ENCODE measurements at places on chromosomes 16 and 17.
A peak's percentile ranks its signal among the peaks of the same experiment; 100 is the strongest.

- no peak for DNase-seq
These were observed 5.6 kb downstream of the GLIS2 start for GRCh38 chr16:4321286-4322120.

- no peak for DNase-seq
These were observed 177.8 kb downstream of the CCDC182 start for GRCh38 chr17:57567251-57567650.

DNA sequence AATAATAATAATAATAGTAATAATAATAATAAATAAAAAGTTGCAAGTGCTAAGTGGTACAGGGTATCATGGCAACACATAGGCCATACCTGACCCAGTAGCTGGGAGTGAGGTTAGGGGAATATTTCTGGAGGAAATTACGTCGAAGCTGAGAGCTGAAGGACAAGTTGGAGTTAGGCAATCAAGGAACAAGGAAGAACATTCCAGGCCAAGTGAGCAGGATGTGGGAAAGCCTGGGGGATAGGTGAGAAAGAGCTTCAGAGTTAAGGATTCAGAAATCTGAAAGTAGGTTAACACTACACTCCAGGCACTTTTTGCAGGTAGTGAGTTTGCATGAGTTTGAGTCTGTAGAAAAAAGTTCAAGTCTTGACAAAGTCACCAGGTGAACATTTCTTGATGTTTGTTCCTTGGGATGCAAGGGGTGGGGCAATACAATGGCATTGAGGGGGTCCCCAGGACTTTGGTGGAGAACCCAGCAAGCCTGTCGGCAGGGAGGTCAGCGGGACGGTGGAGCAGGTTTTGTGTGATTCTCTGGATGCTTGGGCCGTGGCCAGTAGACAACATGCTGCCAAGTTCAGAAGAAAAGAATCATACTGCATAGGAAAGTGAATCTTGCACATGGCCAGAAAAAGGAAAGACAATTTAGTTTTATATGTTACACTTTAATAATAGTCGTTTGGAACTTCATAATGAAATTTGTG, 27.7 kb upstream of the MPHOSPH6 start:
- DNase-seq, result no peak

- DNase-seq, result no peak
These were observed 59.7 kb downstream of the B9D1 start for GRCh38 chr17:19302791-19303331.

- peak; percentile 57 for DNase-seq
These were observed 11.5 kb downstream of the KCNG4 start for GRCh38 chr16:84228256-84228838.

GRCh38 chr16:77500934-77501664, 66.3 kb upstream of the ADAMTS18 start:
- DNase-seq, result no peak

GRCh38 chr17:38428112-38428642, at the start of gene ARHGAP23:
Gene ARHGAP23 (plus strand): TSS chr17:38428464. CDS start chr17:38428486, 22 bp downstream.
- DNase-seq, result peak; percentile 22

GRCh38 chr16:84369938-84370627, 1.7 kb downstream of the ATP2C2 start:
- no peak for DNase-seq

DNA sequence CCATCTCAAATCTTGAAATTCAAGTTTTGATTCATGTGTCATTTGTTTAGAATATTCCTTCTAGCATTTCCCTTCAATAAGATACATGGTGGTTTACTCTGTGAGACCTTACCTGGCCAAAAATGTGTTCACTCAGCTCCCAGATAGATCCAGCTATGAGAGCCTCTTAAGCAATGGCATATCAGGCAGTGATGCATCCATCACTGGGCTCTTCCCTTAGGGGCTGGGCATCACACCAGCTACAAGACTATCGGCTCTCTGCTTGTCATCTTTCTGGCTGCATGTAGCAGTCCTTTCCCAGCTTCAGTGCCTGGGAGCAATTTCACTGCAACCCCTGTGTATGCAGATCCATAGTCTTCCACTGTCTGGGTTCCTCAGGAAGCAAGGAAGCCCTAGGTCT, 40.6 kb downstream of the GOSR1 start:
- DNase-seq, result no peak

DNA sequence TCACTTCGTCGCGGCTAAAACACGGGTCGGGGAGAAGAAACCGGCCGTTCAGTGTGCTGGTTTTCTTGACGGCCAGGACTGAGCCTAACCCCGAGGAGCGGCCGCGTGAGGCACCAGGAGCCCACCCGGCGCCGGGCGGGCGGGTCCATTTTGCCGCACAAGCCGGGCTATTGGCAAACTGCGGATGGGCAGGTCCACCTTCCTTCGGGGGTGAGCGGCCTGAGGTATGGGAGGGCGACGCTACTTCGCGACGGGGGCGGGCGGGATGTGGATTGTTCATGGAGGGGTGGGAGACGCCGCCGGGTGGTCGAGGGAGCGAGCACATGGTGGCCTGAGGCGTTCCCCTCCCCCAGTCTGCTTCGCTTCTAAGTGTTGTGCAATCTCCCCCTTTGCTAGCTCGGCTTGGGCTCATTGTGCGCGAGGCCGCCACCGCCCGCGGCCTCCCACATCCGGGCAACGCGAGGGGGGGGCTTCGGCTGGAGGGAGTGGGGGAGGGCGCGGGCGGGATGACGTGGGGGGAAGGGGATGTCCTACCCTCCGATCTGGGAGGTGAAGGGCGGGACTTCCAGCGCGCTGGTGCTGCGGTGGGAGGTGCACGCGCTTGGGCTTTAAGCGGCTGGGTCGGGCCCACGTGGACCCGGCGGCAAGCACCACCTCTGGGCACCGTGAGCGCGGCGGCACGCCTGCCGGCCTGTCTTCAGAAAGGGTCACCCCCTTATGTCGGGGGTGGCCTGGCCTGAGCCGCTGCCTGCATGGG, 5.9 kb upstream of the CD68 start:
- peak; percentile 92 for DNase-seq
